A549 treated with RU486 at 1 μM for 4 hours (cell line): ENCODE measurements at places on chromosomes 2 and 18. TPM values are rescaled to one million over a fixed set of nuclear protein-coding genes. Genes with fewer than 3 reads are reported as not detected.

Gene ABCG5
- not detected in 5 replicates for total RNA-seq

Gene CAPN14
- 0.03 to 0.07 TPM (median 0.05 TPM) in 3 of 5 replicates, not detected in the others for total RNA-seq

Gene ACP1
- total RNA-seq: 192 to 265 TPM (median 199 TPM) in 5 replicates

Gene ZNF892
- total RNA-seq: 0.23 to 0.51 TPM (median 0.42 TPM) in 5 replicates

Gene LIMS2
- total RNA-seq: 4.1 to 7.8 TPM (median 5.2 TPM) in 5 replicates

Gene TUBA3E
- total RNA-seq: not detected in 5 replicates

Gene RUFY4
- not detected in 5 replicates for total RNA-seq

Gene AFF3
- total RNA-seq: 0.07 to 0.22 TPM in 2 of 5 replicates, not detected in the others

Gene SERPINB7
- total RNA-seq: 1.8 to 2.7 TPM (median 2.3 TPM) in 5 replicates

Gene RTP5
- total RNA-seq: not detected in 5 replicates

Gene RAX
- not detected in 5 replicates for total RNA-seq

Gene TMEM163
- total RNA-seq: 0.13 to 0.19 TPM in 2 of 5 replicates, not detected in the others

Gene C2orf80
- total RNA-seq: not detected in 5 replicates

Gene GREB1L
- 0.95 to 2.5 TPM (median 2.3 TPM) in 5 replicates for total RNA-seq

Gene GPR35
- total RNA-seq: 0.32 to 1.1 TPM (median 0.87 TPM) in 5 replicates

Gene SAP130
- 11.8 to 12.4 TPM (median 12.2 TPM) in 5 replicates for total RNA-seq

Gene HSPD1
- total RNA-seq: 534 to 719 TPM (median 649 TPM) in 5 replicates

Gene SYT4
- not detected in 5 replicates for total RNA-seq

Gene ABCB11
- 0.02 to 0.31 TPM (median 0.05 TPM) in 3 of 5 replicates, not detected in the others for total RNA-seq

Gene NOL4
- total RNA-seq: not detected in 5 replicates

Gene PIGN
- total RNA-seq: 7.8 to 11.1 TPM (median 9.9 TPM) in 5 replicates
